Gastroesophageal sphincter (tissue), 4 donors: ENCODE measurements at places on chromosomes 7 and 10. TPM values are rescaled to one million over a fixed set of nuclear protein-coding genes. Genes with fewer than 3 reads are reported as not detected.

DNA sequence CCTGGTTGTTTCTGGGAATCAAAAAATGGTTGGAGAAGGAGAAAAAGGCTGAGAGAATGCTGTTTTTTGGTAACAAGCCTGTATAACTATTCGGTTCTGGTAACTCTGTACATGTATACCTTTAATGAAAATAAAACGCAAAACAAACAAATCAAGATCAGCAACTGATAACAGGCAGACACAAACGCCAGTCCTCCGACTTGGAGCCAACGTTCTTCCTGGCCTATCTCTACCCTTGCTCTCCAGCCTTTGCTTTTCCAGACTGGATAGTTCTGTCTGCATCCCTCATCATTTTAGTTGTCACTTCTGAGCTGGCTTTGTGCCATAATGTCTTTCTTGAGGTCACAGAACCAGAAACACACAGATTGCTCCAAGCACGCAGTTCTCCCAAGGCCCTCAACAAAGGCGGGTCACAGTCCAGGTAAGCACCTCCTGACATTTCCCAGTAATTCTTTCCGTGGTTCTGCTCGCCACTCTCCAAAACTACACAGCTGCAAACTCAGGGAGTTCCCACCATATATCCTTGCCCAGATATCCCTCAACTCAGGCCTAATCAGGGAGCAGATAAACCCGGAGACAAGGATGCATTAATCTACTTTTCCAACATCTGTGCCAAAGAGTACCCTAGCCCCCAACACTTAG is 20.2 kb downstream of the HIP1 start:
- no peak for ATAC-seq

DNA sequence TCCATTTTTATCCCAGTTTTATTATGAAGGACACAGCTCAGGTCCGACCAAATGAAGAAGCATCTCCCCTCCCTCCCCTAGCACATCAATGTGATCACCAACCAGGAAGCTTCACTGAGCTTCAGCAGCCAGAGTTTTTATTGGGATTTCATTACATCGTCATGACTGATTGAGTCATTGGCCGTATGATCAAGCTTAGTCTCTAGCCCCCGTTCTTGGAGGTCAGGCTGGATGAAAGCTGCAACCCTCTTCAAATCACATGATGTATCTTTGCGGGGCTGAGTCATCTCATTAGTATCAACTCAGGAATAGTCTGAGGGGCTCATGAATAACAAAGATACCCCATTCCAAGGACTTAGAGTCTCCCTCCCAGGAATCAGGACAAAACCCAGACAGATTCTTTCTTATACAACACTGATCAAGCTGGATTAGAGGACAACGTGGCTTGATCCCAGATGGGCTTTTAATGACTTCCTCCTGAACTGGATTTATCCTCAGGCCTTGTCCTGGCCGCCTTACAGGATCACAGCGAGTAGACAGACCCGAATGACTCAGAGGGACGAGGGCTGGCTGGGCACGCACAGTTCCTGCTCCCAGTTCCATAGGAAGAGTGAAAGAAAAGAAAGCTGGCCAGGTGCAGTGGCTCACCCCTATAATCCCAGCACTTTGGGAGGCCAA is 14.5 kb downstream of the LIMK1 start:
- peak; percentile 71 for ATAC-seq

- ATAC-seq: no peak
Observed at GRCh38 chr10:7035126-7035761, 375.6 kb downstream of the SFMBT2 start.

- ATAC-seq: peak; percentile 92
Observed at GRCh38 chr7:21580073-21580521, 37.3 kb downstream of the DNAH11 start.

DNA sequence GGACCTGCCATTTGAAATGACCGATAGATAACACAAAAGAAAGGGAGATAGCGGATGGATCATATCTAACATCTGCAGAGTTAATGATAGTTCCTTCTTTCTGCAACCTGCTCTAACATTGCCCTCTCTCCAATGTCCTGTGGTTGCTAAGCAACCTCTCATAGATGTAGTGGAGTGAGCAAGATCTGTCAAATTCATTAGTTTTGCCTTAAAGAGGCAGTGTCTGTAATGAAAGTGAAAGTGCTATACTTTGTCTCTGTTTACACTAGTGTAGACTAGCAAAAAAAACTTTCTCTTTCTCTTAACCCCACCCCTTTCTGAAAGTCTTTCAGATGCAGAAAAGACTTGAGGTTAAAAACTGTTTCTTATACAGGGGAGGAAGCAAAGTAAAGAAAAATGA is 1196.9 kb downstream of the SORCS3 start:
- ATAC-seq: no peak

DNA sequence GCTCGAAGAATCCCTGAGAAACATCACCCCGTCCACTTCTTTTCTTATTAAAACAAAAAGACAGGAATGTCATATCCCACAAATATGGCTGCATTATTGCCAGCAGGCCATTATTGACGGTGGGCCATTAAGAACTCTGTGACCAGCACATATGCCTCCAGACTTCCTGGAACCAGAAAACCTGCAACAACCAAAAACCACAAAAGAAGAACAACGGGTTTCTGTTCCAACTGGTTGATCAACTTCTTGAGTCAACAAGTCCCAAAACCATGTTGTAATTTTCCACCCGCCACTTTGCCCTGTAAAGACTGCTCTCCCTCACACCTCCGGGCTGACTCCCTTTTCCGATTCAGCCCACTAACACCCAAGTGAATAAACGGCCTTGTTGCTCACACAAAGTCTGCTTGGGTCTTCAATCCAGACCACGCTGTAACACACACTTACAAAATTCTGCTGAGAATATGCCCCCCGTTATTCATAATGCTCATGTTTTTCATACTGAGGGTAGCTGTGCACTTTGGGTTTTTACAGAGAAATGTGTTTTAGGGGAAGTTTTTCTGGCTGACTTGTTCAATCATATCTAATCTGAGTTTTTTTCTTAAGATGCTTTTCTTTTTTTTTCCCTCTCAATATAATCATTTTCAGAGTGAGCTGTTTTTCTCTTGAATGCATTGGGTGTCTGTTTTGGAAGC is 20.7 kb downstream of the ZNF107 start:
- ATAC-seq: no peak

The OR2AE1 gene
- total RNA-seq: not detected

The TFEC gene
- 3.3 TPM for total RNA-seq

The NAPEPLD gene
- 7.1 TPM for total RNA-seq

The ARHGEF5 gene
- 7.1 TPM for total RNA-seq

The VSTM2A gene
- not detected for total RNA-seq
